Frontal cortex (tissue), 4 donors: ENCODE measurements at places on chromosomes 5 and 9.

GRCh38 chr9:77097335-77097734, 77.9 kb downstream of the FOXB2 start:
- DNase-seq, result no peak

GRCh38 chr9:120214332-120214731, 365.6 kb downstream of the CDK5RAP2 start:
- no peak for DNase-seq

GRCh38 chr5:107359033-107359915, 311.5 kb downstream of the EFNA5 start:
- DNase-seq, result no peak

- DNase-seq, result no peak
Measured at GRCh38 chr9:4389755-4390154, 89.9 kb upstream of the GLIS3 start.

- DNase-seq, result no peak
Measured at GRCh38 chr5:137315534-137316345, 183.4 kb downstream of the SPOCK1 start.

DNA sequence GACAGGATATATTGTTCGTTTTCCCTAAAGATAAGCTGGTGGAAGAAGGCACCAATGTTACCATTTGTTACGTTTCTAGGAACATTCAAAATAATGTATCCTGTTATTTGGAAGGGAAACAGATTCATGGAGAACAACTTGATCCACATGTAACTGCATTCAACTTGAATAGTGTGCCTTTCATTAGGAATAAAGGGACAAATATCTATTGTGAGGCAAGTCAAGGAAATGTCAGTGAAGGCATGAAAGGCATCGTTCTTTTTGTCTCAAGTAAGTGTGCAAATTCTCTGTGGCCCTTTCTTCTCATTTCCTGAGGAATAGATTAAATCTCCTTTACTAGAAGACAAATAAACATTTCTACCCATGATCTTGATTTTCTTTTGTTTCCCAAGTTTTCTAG, 38.0 kb downstream of the OSMR start:
- no peak for DNase-seq

- no peak for DNase-seq
Measured at GRCh38 chr5:176994460-176995121, 12.0 kb downstream of the UIMC1 start.

DNA sequence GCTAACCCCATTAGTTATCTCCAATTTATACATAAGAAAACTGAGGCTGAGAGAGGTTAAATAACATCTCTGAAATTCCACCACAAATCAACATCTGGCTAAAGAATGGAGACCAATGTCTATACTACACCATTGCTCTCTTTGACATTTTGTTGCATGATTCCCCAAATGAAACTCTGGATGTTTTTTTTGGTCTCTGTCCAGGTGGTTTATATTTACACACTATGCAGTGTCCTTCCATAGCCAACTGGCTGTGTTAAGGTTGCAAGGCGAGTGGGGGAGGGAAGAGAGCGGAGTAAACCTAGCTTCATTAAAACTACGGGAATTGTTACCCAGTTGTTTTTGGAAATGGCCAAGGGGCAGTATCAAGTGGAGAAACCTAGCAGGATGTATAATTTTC, 67.2 kb downstream of the KIF4B start:
- no peak for DNase-seq

- no peak for DNase-seq
Measured at GRCh38 chr9:89458768-89459496, 39.0 kb downstream of the SEMA4D start.

GRCh38 chr9:13857521-13857920, 456.4 kb downstream of the NFIB start:
- DNase-seq, result no peak

GRCh38 chr5:148645527-148645926, 8.8 kb downstream of the HTR4 start:
- no peak for DNase-seq

DNA sequence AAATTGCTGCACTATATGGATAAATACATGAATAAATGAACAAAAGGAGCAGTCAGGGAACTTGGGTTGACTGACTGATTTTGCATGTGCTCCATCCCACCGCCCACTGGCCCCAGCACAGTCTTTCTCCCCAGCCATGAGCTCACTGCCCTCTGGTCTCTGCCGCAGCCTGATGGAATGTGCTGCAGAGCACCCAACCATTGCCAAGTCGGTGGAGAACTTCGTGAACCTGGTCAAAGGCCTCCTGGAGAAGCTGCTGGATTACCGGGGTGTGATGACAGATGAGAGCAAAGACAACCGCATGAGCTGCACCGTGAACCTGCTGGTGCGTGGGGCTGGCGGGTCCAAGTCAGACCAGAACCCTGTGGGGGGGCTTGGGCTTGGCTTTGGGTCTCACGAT, 53.9 kb upstream of the INSYN2B start:
- DNase-seq, result no peak

DNA sequence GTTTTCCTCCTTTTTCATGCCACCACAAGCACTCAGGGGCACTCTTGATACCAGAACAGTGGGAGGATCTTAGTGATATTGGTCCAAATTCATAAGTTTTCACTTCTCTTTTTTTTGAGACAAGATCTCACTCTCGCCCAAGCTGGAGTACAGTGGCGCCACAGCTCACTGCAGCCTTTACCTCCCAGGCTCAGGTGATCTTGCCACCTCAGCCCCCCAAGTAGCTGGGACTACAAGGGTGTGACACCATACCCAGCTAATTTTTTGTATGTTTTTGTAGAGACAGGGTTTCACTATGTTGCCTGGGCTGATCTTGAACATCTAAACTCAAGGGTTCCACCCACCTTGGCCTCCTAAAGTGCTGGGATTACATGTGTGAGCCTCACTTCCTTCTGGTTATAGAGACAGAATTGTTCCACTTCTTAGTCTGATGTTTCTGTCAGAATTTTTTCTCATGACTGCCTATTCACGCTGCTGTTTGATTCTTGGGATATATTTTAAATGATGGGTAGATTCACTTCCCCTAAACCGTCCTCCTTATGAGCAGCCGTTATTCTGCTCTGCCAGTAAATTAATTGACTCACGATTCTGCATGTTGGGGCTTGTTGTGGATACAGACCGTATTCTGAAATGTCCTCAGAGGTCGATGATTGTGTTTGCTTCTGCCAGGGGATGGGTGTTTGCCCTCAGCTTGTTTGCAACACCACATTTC, 30.8 kb downstream of the MTAP start:
- no peak for DNase-seq

DNA sequence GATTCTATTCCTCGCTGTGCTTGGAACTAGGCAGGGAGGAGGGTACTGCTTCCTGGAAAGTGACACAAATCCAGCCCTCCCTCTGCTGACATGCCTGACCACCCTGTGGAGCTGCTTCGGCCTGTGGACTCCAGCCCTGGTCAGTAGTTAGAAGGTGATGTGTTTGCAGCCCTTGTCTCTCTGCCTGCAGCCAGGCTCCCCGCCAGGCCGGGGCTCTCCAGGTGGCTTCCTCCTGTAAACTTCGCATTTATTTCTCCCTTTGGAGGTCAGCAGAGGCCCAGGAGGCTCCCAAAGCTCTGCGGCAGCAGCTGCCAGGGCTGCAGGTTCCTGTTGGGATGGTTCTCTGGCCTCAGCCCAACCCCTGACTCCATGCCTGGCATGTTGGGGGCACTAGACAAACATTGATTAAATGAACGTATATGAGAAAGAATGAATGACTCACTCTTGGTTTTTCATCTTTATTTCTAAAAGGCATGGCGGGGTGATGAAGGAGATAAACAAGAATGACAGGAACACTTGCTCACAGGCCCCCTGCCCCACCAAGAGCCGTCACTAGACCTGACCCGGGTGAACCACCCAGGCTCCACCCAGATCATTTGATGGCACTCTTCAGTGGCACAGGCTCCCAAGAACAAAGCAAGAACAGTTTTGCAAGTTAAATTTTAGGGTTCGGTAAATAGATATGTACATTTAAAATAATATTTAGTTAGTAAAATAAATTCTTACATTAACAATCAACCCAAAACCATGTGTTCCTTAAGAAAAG, 8.4 kb upstream of the IRX2 start:
- DNase-seq, result no peak

- DNase-seq, result no peak
Measured at GRCh38 chr5:59840200-59840601, 53.3 kb downstream of the PDE4D start.

- DNase-seq, result no peak
Measured at GRCh38 chr9:117938086-117938485, 233.9 kb downstream of the TLR4 start.

GRCh38 chr5:14006823-14007520, 62.5 kb upstream of the DNAH5 start:
- no peak for DNase-seq

GRCh38 chr5:78719504-78720219, 71.1 kb upstream of the LHFPL2 start:
- no peak for DNase-seq

DNA sequence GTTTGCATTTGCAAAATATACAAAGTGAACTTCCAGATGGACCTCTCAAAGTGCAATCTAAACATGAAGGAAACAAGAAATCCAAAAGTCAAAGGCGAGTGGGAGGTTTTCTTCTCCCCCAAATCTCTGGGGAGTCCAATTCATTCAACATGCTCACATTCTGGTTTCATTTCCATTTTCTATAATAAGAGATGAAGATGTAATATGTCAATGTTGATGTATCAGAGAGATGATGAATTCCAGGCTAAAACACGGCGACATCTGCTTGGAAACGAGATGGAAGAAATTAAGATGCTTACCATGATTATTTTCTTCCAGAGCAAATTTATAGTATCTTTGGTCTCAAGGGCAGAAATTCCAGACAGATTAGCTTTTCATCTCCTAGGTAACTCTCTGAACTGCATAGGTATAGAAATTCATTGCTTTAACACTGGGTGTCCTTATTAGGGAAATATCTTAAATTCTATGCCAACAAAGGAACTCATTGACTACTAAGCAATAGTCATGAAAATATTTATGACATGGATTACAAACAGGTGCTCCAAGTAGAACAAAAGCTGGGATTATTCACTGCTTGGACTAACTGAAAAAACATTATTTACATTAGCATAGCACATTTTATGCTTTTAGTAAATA, 287.9 kb downstream of the SEC61B start:
- DNase-seq, result no peak

DNA sequence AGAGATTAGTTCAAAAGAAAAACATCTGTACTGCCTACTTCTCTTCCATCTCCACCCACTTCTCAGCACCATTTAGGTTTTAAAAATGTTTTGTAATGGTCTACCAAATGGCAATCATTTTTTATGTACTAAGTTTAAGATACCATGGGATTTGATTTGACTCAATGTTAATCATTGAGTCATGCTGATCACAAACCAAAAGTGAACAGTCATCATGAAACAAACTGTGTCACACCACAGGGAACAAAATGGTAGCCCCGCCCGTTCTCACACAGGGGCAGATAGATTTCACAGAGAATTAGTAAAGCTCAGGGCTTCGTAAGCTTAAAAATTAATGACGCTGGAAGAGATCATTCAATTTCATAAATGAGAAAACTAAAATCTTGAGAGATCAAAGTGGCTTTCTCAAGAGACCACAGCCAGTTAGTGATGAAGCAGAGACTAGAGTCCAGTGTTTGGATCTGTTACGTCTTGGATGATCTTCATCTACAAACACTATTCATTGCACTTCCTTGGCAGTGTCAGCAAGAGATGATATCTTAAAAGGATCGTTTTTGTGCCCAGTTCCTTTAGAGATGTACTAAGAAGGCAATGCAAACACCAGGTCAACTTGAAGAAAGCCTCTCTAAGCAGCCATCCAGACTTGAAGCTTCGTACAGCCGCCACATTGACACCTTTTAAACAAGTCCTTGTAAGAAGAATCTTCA, 33.9 kb upstream of the TRIO start:
- DNase-seq, result no peak

DNA sequence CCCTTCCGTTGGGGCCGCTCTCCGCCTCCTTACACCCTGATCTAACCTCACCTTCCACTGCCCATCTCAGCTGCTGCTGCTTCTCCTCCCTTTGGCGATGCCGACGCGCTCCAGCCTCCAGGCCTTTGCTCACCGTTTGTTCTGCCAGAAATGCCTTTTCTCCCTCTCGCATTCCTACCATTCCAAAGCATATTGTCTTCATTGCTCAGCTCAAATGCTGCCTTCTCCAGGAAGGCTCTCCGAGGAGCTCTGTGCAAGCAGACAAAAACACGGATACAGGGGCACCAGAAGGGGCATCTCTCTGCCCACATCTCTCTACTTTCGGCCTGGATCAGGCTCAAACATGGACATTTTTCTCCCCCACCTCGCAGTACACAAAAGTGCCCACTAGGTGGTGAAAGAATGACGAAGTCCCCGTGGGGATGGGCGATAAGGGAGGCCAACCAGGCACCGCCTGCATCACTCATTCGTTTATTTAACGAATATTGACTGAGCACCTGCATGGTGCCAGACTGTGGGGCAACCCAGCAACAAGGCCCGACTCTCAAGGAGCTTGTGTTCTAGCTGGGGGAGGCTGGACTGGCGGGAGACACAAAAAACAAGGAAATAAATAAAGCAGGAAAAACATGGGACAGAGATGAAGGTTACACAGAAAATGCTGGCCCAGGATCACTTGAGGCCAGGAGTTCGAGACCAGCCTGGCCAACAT, 7.3 kb upstream of the GRHPR start:
- DNase-seq, result no peak
